ENCODE measurements at places on chromosomes 13 and 19. TPM values are rescaled to one million over a fixed set of nuclear protein-coding genes. Genes with fewer than 3 reads are reported as not detected.

The NALCN gene
- 0.19 TPM for total RNA-seq

The HNRNPA1L2 gene
- 2.3 TPM for total RNA-seq

The CERS4 gene
- 41.5 TPM for total RNA-seq

The ACER1 gene
- total RNA-seq, result not detected

The CYP4F2 gene
- not detected for total RNA-seq

The ZNF563 gene
- 2.0 TPM for total RNA-seq

The ZNF837 gene
- 0.48 TPM for total RNA-seq

The IRS2 gene
- total RNA-seq, result 97.3 TPM

The KCNK6 gene
- total RNA-seq, result 14.3 TPM
